ENCODE measurements at places on chromosomes 11 and 22.

GRCh38 chr11:71997594-71997993, 1.1 kb upstream of the IL18BP start:
- DNase-seq, result no peak

DNA sequence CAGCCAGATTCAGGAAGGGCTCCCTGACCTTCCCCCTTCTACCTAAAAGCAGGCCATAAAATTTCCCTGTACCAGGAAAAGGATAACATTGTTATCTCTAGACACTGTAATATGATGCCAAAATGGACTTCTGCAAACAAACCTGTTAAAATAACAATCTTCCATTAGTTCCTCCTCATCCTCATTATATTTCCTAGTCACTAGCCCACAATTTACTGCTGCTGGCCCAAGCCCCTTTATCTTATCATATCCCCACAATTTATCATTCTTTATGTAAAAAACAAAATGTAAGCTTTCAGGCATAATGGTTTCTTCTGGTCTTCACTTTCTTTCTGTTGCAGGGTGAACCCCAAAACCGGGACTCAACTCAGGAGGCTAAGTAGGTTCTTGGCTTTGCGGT, 1132.1 kb upstream of the CNTN5 start:
- no peak for DNase-seq

GRCh38 chr11:7585816-7586215, 72.0 kb downstream of the PPFIBP2 start:
- no peak for DNase-seq

DNA sequence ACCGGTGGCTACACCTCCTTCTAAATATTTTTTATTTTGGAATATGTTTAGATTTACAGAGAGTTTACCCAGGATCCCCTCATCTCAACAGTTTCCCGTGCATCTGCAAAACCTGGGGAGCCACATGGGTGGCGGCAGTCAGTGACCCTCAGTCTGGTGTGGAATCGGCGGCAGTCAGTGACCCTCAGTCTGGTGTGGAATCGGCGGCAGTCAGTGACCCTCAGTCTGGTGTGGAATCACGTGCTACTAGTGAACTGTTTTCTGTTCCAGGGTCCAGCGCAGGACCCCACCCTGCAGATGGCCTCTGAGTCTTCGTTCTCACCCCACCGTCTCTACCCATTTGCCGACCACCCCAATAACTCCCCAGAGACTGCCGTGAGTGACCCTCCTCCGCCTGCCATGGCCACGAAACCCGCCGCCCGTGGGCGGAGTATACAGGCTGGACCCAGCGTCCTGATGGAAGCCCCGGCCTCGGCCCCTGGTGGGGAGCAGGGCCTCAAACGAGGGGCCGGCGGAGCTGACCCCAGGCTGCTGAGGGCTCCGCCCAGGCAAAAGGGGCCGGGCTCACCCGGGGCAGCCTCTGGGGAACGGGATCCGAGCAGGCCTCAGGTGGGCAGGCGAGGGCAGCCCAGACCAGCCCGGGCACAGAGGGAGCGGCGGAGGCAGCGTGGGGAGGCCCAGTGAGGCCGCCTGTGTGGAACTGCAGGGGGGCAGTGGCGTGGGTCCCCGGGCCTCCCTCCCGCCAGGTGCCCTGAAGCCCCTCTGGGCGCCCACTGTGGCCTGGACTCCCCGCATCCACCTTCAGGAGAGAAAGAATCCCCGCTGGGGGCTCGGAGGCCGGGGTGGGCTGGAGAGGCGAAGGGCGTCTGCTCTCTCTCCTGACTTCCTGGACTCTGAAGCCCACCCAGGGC, 2.5 kb downstream of the IL17REL start:
- DNase-seq, result no peak

GRCh38 chr11:1779034-1779805, 15.5 kb upstream of the CTSD start:
- no peak for DNase-seq

GRCh38 chr11:63826471-63827190, 12.3 kb upstream of the MARK2 start:
- DNase-seq, result peak; percentile 34

GRCh38 chr22:40050258-40050657, 55.5 kb downstream of the FAM83F start:
- no peak for DNase-seq
